ENCODE measurements at places on chromosomes 5 and 9.

- no peak for DNase-seq
These were observed 107.6 kb downstream of the PLPP1 start for GRCh38 chr5:55427157-55427556.

DNA sequence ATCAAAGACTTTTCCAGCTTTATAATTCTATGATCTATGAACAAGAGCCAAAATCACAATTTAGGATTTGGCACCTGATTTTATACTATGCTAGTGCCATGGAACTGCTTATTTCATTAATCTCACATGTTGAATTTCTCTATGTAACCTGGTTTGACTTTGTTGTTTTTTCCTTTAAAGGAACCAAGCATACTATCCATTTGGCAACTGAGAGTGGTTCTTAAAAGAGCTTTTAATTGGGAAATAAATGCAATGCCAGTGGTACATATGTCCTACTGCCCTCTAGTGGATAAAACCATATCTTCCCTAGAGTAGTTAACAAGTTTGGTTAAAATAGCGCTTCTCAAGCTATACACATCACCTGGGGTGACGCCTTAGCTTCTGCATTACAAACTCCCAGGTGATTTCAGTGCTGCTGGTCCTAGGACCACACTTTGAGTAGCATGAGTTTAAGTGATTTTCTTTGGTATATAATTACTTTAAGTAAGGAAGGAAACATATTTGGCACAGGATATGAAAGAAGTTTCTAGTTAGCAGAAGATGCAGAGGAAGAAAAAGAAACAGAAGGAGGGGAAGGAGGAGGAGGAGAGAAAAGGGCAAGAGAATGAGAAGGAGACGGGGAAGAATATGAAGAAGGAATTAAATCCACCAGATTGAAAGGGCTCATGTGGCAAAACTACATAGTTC lies 56.8 kb downstream of the FGF10 start:
- DNase-seq, result peak; percentile 8

GRCh38 chr9:16869131-16869881 lies 1.2 kb downstream of the BNC2 start:
- DNase-seq, result no peak

DNA sequence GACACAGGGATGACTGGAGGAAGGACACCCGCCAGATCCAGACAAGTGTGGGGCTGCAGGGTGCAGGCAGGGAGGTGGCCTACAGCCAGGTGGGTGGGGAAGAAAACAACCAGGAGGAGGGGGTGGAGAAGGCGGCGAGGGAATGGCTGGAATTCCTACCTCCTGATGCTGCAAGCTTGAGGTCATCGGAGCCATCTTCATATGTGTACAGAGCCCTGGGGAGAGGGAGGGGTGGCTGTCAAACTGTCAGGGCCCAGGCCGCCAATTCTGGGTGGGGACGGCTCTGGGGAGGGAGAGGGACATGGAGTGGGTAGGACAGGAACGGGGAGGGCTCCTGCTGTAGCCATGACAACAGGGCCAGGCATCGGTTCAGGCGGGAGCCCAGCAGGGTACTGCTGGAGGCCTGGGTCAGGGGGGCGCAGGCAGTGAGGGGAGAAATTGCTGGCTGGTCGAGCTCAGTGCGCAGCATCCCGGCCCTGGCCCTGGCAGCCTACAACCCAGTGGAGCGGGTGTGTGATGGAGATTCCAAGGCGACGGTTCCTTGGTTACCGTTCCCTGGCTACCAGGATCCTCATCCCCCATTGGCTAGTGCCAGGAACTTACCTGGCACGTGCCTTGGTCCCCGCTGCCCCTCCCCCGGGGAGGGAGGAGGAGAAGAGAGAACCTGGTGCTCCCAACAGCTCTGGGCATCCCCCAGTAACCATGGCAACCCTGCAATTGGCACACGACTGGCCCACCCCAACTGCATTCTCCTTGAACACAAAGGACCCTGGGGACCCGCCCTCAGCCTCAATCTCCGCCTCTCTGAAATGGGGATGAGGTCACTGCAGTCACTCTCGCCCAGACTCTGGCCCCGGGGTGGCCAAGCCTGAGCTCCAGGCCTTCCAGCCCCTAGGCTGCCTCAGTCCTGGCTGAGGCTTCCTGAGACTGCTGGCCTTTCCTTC lies 4.5 kb downstream of the DBN1 start:
- DNase-seq, result no peak

- DNase-seq, result no peak
These were observed 15.2 kb downstream of the TMEM171 start for GRCh38 chr5:73135429-73136054.

DNA sequence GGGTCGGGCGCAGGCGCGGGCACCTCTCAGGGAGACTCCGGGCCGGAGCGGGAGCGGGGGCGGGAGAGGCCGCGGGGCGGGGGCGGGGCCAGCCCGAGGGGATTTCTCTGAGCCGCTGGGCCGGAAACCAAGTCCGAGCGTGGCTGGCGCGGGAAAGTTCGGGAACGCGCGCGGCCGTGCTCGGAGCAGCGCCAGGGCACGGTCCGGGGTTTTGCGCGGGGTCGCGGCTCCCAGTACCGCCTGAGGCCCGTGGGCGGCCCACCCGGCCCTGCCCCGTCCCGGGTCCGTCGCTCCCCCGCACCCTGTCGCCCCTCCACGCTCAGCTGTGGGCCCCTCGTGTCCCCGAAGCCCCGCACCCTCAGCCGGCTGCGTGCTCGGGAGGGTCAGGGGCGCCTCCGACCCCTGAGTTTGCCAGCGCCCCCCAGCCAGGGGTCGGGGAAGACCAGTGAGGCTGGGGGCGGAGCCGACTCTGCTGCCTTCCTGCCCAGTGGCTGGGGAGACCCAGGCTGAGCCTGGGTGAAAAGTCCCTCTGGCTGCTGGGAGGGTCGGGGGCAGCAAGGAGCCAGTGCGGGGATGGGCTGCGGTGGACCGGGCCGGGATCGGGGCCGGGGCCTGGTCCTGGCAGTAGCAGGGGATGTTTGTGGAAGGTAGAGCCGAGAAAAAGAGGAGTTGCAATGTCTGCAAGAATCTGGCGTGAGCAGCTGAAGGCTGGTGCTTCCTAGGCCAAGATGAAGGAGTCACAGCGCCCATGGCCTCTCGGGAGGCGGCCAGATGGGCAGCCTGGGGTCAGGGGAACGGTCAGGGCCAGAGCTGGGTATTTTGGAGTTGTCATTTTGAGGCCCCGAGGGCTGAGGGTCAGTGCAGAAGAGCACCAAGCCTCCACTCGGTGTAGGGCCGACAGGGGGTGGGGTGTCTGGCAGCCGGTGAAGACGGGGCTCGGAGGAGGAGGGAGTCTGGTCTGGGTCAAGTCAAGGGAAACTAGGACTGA lies 588 bp downstream of the TRAF2 start:
- DNase-seq, result no peak

GRCh38 chr5:140305471-140305870 lies 2.6 kb upstream of the PFDN1 start:
- no peak for DNase-seq

GRCh38 chr9:133689151-133689763 lies 48.9 kb downstream of the SARDH start:
- no peak for DNase-seq

All from right renal pelvis (tissue), 4 donors.